ENCODE measurements at places on chromosomes 12 and 14. TPM values are rescaled to one million over a fixed set of nuclear protein-coding genes. Genes with fewer than 3 reads are reported as not detected.

DNA sequence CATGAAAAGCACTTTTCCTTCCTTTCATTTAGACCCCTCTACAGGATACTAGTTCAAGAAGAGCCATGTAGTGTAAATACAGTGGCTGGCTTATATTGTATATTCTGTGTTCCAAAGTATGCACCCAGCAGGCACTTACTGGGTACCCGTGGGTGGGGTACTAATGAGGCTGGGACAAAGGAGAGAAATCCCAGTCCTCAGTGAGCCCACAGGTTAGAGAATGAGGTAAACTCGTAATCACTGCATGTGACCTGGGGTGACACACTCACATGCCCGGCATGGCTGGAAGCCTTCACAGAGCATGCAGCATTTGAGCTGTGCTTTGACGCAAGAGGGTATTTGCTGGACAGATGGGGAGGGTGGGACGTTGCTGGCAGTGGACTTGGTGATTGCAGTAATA lies 17.1 kb downstream of the SLC24A4 start:
- no peaks in the 10 kb centered on the region for H3K36me3 ChIP-seq
- DNase-seq, result no peak
- no peaks in the 10 kb centered on the region for H3K27me3 ChIP-seq

GRCh38 chr12:109639151-109639872 lies 65.7 kb downstream of the MVK start:
- H3K27me3 ChIP-seq, result no peaks in the 10 kb centered on the region
- no peaks in the 10 kb centered on the region for H3K4me1 ChIP-seq
- H3K27ac ChIP-seq, result no peak overlapping the region
- no peak for DNase-seq
- no peaks in the 10 kb centered on the region for H3K36me3 ChIP-seq

DNA sequence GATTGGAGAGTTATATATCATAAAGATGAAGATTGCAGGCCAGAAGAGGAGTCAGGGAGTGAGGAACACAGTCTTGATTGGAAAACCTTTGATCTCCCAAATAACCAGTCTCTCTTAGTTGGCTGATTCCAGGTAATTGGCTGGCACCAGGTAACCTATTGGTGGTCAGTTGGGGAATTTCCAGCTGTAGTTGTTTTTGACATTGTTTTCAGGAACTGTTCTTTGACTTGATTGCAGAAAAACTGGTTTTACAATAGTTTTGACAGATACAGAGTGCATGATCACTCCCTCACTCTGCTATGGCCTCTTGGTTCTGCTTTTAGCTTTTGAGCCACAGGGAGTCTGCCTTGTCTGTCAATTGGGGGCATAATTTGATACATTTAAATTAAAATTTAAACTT lies 71.6 kb downstream of the ZNF641 start:
- no peak for DNase-seq
- no peak overlapping the region for H3K27ac ChIP-seq
- no peaks in the 10 kb centered on the region for H3K36me3 ChIP-seq
- no peaks in the 10 kb centered on the region for H3K4me1 ChIP-seq
- H3K4me3 ChIP-seq, result no peak overlapping the region

GRCh38 chr12:11727133-11727664 lies 77.7 kb downstream of the ETV6 start:
- no peaks in the 10 kb centered on the region for H3K4me1 ChIP-seq
- H3K27me3 ChIP-seq, result no peaks in the 10 kb centered on the region
- H3K27ac ChIP-seq, result no peak overlapping the region
- H3K36me3 ChIP-seq, result no peaks in the 10 kb centered on the region
- no peak for DNase-seq

- no peaks in the 10 kb centered on the region for H3K36me3 ChIP-seq
- H3K27ac ChIP-seq, result no peak overlapping the region
- DNase-seq, result peak; percentile 44
- H3K27me3 ChIP-seq, result no peaks in the 10 kb centered on the region
Observed at GRCh38 chr14:35155962-35156361, 33.6 kb downstream of the PRORP start.

DNA sequence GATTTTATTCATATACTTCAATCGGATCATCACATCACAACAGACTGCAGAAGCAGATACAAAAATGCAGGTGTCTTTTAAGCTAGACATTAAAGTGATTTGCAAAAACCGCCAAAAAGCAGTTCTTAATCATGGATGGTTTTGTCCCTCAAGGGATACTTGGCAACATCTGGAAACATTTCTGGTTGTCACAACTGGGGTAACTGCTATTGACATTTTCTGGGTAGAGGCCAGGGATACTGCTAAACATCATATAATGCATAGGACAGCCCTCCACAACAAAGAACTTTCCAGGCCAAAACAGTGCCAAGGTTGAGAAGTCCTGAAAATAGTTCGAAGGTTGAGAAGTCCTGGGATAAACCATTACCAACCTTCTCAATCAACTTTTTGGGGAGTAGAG lies 101.8 kb upstream of the BBS10 start:
- H3K27me3 ChIP-seq, result no peaks in the 10 kb centered on the region
- no peaks in the 10 kb centered on the region for H3K36me3 ChIP-seq
- no peak overlapping the region for H3K27ac ChIP-seq
- no peak for DNase-seq
- no peak overlapping the region for H3K4me3 ChIP-seq

DNA sequence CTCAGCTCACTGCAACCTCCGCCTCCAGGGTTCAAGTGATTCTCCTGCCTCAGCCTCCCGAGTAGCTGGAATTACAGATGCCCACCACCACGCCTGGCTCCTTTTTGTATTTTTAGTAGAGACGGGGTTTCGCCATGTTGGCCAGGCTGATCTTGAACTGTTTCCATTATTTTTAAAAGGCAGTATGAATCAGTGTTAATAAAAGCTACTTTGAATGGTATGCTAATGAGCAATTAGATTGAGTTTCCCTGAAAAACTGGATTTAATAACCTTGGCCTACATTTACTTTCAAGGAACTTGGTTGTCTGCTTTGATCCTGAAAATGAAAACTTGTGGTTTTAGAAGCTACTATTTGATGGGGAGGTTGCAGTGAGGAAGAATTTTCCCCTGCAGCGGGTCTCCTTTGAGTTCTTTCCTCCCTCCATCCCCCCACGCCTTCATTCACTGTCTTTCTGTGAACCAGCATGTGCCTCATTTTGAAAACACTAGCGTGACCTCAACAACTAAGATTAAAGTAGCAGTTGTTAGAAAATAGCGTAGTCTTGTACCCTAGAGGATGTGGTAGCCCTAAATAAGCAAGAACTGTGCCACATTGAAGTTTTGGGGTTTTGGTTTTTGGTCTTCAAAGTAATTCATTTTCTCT lies 17.8 kb upstream of the RPS6KA5 start:
- no peaks in the 10 kb centered on the region for H3K4me1 ChIP-seq
- H3K27ac ChIP-seq, result no peak overlapping the region
- no peak overlapping the region for H3K4me3 ChIP-seq
- DNase-seq, result no peak
- no peaks in the 10 kb centered on the region for H3K27me3 ChIP-seq
- H3K36me3 ChIP-seq, result no peaks in the 10 kb centered on the region

- no peaks in the 10 kb centered on the region for H3K4me1 ChIP-seq
- H3K27me3 ChIP-seq, result no peaks in the 10 kb centered on the region
- no peak overlapping the region for H3K27ac ChIP-seq
- no peaks in the 10 kb centered on the region for H3K36me3 ChIP-seq
- DNase-seq, result peak; percentile 25
- no peak overlapping the region for H3K4me3 ChIP-seq
Observed at GRCh38 chr14:87044807-87045206, 948.2 kb downstream of the GALC start.

GRCh38 chr12:58301730-58302122 lies 360.4 kb downstream of the ATP23 start:
- no peak for DNase-seq
- no peak overlapping the region for H3K4me3 ChIP-seq
- no peak overlapping the region for H3K27ac ChIP-seq
- no peaks in the 10 kb centered on the region for H3K36me3 ChIP-seq
- no peaks in the 10 kb centered on the region for H3K27me3 ChIP-seq
- no peaks in the 10 kb centered on the region for H3K4me1 ChIP-seq

DNA sequence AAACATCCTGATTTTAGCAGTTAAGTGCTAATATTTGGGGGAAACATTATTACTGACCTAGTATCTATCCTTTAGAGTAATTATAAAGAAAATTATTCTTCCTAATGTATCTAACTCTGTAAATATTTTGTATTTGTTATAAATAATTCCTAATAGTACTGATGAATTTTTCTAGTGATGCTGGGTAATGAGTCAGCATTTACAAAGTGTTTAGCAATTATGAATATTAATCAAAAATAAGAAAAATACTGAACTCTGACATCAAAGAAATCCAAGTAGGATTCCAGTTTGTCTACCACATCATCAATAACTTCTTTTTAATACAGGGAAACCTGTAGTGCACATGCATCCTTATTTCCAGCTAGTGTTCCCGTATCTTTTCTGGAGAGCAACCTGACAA lies 9.0 kb downstream of the NAP1L1 start:
- H3K4me1 ChIP-seq, result peaks cover under 1% of the 10 kb centered on the region
- H3K27ac ChIP-seq, result no peak overlapping the region
- H3K4me3 ChIP-seq, result no peak overlapping the region
- no peaks in the 10 kb centered on the region for H3K27me3 ChIP-seq
- H3K36me3 ChIP-seq, result peaks cover 3% of the 10 kb centered on the region

DNA sequence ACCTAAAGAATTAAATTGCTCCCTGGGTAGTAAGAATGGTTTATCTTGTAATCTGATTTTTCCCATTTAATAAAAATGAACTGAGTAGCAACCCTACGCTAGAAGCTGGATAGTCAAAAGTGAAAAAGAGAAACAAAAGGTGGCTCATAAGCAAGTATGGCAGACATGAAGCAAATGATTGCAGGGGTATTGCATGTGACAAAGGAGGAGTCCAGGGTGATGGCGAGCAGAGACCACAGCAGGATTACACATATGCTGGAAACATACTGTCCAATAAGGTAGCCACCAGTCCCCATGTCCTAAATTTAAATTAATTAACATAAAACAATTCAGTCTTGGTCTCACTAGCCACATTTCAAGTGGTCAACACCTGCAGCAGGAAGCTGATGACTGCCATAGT lies 283.8 kb downstream of the MED13L start:
- H3K4me3 ChIP-seq, result no peak overlapping the region
- H3K4me1 ChIP-seq, result no peaks in the 10 kb centered on the region
- H3K36me3 ChIP-seq, result peaks cover 2% of the 10 kb centered on the region
- no peaks in the 10 kb centered on the region for H3K27me3 ChIP-seq

DNA sequence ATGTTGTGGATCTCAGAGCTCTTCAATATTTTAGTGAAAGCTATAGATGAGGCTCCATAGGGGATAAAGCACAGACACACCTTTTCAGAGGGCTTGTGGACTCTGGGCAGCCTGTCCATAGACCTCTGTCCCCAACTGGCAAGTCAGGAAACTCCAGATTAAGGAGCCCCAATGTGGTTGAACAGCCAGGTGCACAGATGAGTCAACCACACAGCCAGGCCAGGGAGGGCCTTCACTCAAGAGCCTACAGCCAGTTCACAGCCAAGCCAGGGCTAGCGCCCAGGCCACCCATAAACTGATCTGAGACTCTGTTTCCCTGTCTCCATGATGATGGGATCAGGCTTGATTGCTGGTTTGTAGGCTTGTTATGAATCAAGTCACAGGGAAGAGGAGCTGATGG lies 1.0 kb upstream of the BDKRB2 start:
- no peaks in the 10 kb centered on the region for H3K27me3 ChIP-seq
- no peaks in the 10 kb centered on the region for H3K36me3 ChIP-seq
- peaks cover 7% of the 10 kb centered on the region for H3K4me1 ChIP-seq

- no peak overlapping the region for H3K27ac ChIP-seq
- H3K27me3 ChIP-seq, result peaks cover 3% of the 10 kb centered on the region
- H3K4me3 ChIP-seq, result no peak overlapping the region
- H3K36me3 ChIP-seq, result no peaks in the 10 kb centered on the region
- DNase-seq, result peak; percentile 66
Observed at GRCh38 chr14:94113908-94114588, 3.5 kb downstream of the IFI27 start.

DNA sequence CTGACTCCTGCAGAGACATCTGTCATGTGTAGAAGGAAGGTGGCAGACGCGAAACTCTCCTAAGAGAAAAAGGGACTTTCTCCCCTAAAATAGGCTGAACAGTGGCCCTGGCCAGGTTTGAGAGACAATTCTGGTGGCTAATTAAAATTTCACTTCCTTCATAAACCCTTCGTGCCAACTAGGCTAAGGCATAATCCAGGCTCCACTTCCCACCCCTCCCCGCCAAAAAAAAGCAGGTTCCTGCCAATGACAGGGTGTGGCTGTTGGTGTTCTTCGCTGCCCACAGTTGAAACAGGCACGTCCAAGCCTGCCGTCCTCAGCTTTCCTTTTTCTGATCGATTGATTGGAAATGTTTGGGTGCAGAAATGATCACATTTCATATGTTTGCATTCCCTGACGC lies 144.6 kb downstream of the GCH1 start:
- H3K4me1 ChIP-seq, result no peaks in the 10 kb centered on the region
- peaks cover 23% of the 10 kb centered on the region for H3K36me3 ChIP-seq
- H3K27me3 ChIP-seq, result no peaks in the 10 kb centered on the region
- no peak overlapping the region for H3K27ac ChIP-seq
- no peak for DNase-seq

- no peak for DNase-seq
- H3K27me3 ChIP-seq, result no peaks in the 10 kb centered on the region
- H3K4me1 ChIP-seq, result no peaks in the 10 kb centered on the region
Observed at GRCh38 chr14:38989922-38990546, 113.0 kb downstream of the SEC23A start.

- no peak overlapping the region for H3K4me3 ChIP-seq
- H3K27me3 ChIP-seq, result peaks cover 4% of the 10 kb centered on the region
- no peak overlapping the region for H3K27ac ChIP-seq
- H3K36me3 ChIP-seq, result no peaks in the 10 kb centered on the region
- no peak for DNase-seq
Observed at GRCh38 chr14:75268633-75269550, 9.7 kb upstream of the FOS start.

DNA sequence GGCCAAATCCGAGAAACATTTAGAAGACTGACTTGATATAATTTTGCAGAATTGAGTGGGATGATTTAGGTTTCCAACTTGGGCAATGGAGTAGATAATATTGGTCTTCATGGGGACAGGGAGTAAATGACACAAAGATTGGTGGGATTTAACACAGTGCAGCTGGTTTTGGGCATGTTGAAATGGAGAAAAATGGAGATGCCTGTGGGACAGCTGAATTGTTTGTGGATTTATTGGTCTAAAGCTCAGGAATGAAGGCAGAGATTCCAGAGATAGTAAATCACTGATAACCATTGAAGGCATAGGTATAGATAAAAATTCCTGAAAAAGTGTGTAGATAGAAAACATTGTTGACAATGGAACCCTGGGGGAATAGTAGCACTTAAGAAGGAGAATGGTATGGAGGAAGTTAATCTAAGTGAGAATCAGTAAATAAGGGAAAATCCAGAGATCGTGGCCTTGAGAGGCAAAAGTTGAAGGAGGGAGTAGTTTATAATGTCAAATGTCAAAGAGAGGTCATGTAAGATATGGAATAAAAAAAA lies 120.9 kb upstream of the ATP2B1 start:
- no peaks in the 10 kb centered on the region for H3K27me3 ChIP-seq
- no peaks in the 10 kb centered on the region for H3K36me3 ChIP-seq
- H3K4me3 ChIP-seq, result no peak overlapping the region
- no peaks in the 10 kb centered on the region for H3K4me1 ChIP-seq
- no peak overlapping the region for H3K27ac ChIP-seq

Gene ACSM4
- total RNA-seq, result not detected

Gene LRP6
- total RNA-seq, result 39.5 TPM

Gene RASSF8
- total RNA-seq, result 50.6 TPM

Gene PPP2R5E
- 19.3 TPM for total RNA-seq

Gene POTEM
- total RNA-seq, result not detected

Gene CLEC6A
- total RNA-seq, result not detected

Gene IAPP
- not detected for total RNA-seq
